Stimulated activated CD4-positive, alpha-beta T cell treated with anti-CD3 and anti-CD28 coated beads, Interleukin-12 subunit alpha, Interleukin-12 subunit beta, amount 100 ng/mL, for 24 hours (primary cell): ENCODE measurements at places on chromosomes 3 and 15.

- no peak for DNase-seq
These were observed 19.7 kb downstream of the DENND6A start for GRCh38 chr3:57673156-57673555.

GRCh38 chr15:71599418-71600151 is 210.8 kb upstream of the NR2E3 start:
- DNase-seq, result no peak

DNA sequence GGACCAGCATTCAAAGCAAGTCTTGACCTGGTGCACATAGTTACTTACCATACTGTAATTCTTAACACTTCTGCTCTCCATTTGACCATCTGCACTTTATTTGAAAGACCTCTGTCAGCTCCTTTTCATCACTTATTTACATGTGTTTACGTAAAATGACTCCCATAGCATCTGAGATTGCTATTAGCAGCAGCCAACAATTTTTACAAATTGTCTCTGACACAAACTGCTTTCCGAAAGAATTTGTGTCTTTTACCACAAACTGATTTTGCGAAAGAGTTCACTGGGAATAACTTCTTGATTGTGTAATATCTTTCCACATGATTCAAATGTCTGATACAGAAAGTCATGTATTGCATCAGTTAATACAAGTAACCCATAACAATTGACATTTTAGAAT is 144.1 kb upstream of the PEX5L start:
- DNase-seq, result no peak

GRCh38 chr15:83973816-83974215 is 261.8 kb upstream of the GOLGA6L4 start:
- DNase-seq, result no peak

- DNase-seq, result no peak
These were observed 5.2 kb upstream of the SPINK8 start for GRCh38 chr3:48338635-48339034.

DNA sequence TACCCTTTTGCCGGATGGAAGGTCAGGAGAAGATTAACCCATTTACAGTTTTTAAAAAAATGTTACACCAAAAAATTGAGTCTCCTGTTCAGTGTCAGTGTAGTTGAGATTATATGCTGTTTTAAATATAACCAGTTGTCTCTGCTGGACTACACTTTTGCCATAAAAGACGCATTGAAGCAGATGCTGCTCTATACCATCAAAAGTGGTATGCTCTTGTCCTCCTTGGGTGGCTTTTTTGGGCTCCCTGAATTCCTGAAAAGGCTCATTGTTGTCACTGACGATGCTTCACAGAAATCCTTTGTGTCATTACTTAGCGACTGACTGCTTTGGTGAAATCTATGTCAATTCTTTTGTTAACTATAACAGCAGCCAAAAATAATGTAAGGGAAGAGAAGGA is 133.9 kb upstream of the SKOR1 start:
- DNase-seq, result no peak

GRCh38 chr3:16917980-16918682 is 33.4 kb downstream of the PLCL2 start:
- DNase-seq, result no peak

DNA sequence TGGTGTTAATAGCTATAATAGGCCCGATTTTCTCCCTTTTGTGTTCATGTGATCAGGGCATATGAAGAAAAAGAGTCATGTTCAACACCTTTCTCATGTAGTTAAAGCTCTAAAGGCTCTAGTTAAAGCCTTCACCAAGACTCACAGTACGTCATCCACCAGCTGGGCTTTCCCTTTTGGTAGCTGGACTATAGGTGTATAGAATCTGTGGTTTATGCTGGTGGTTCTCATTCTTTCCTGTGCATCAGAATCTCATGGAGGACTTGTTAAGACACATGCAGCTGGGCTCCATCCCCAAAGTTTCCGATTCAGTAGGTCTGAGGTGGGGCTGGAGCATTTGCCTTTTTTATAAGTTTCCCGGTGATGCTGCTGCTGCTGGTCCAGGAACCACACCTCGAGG is 31.0 kb downstream of the CFAP91 start:
- DNase-seq, result no peak

DNA sequence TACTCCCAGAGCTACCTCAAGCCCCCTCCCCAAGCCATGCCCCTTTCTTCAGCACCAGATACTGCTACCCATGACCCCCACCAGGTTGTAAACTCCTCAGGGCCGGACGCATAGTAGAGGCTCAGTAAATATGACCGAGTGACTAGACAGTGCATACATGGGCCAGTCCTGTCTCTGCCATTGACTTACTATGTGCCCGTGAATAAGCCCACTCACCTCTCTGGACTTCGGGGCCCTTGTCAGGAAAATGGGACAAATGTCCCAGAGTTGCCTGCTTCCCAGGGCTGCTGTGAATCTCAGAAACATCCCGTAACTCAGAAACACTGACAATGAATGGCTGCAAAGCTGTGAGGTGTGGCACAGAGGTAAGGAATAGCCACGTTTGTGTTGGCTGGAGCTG is 48.2 kb upstream of the FGD5 start:
- DNase-seq, result no peak

DNA sequence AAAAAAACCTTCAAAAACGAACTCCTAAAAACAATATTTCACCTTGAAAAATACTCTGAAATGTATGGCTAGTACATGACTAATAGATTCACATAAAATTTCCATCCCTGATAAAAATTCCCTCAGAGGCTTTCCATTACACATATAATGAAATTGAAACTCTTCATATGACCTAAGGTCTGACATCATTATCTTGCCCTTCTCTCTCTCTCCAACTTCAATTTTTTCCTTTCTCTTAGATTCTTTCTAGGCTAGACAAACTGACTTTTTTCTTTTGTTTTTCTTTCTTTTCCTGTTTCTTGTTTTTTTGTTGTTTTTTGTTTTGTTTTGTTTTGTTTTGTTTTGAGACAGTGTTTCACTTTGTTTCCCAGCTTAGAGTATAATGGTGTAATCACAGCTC is 1220.5 kb downstream of the ROBO2 start:
- no peak for DNase-seq

GRCh38 chr3:10273702-10274305 is 18.9 kb downstream of the GHRL start:
- no peak for DNase-seq

GRCh38 chr15:90205886-90206285 is 4.8 kb downstream of the SEMA4B start:
- DNase-seq, result no peak

- DNase-seq, result no peak
These were observed 3.0 kb upstream of the MEX3B start for GRCh38 chr15:82048811-82049210.

DNA sequence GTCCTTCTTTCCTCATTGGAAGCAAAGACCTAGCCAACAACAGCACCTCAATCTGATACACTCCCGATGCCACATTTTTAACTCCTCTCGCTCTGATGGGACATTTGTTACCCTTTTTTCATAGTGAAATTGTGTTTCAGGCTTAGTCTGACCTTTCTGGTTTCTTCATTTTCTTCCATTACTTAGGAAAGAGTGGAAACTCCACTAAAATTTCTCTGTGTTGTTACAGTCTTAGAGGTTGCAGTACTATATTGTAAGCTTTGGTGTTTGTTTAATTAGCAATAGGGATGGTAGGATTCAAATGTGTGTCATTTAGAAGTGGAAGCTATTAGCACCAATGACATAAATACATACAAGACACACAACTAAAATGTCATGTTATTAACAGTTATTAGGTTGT is 29.6 kb upstream of the CRTC3 start:
- no peak for DNase-seq

DNA sequence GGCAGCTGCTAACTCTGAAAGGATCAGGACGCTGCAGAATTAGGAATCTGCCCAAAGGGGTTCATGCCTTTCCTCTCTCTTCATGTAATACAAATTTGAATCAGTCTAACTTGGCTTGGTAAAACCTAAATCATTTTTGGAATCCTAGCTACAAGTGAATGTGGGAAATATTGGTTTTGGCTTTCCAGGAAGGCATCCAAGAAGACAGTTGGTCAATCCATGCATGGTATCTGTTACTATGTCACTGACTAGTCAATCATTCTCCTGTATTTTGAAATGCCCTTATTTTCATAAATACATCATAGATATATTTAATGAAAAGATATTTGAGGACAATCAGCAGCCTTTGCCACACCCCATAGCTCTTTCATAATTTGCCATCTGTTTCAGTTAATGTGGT is 7.5 kb upstream of the PLS1 start:
- no peak for DNase-seq

DNA sequence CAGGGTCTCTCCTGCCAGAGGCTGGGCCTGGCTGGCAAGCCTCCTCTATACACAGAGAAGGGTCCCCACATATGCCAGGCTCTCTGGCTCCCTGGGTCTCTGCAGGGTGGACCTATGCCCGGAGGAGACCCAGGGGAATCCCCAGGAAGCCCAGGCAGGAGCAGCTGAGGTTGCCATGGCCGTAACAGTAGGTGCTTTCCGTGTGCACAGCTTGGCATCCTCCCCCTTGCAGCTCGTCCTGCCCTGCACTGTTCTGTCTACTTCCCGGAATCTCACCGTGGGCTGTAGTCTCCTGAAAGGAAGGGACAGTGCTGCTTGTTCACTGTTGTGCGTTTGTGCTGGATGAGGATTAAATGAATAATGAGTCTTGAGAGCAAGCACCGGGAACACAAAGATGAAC is 47.8 kb downstream of the DAPK2 start:
- no peak for DNase-seq

DNA sequence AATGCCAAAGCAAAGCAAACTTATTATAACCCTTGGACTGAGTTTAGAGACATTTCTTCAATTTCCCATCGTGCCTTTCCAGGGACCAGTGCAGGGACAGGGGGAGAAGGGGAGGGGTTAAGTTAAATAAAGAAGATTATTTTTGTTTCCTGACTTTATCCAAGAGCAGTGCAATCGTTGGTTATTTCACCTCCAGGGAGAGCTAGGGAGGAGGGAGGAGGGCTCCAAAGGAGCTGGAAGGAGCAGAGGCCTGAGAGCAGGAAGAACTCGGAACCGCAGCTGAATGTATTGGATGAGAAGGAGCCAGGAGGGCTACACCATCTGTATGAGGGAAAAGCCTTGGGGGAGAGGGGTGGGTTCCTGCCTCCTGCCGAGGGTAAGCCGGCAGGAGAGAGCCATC is 20.7 kb downstream of the HAPLN3 start:
- no peak for DNase-seq

DNA sequence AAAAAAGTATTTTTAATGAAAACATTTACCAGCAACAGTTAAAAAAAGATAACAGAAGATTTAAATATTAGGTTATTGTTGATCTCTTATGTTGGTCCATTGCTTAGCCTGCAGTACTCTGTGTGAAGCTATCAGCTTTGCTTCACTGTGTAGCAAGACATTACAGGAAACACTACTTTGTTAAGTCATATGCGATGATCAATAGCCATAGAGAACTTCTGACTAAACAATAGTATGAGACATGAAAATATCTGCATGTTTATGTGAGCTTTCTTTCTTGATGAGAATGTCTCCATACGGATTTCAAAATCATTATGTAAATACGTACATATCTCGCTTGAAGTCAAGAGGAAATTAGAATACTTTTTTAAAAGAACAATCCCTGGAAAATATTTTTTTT is 27.0 kb upstream of the CAPN3 start:
- no peak for DNase-seq

GRCh38 chr3:113275929-113276750 is 64.8 kb downstream of the BOC start:
- DNase-seq, result no peak

DNA sequence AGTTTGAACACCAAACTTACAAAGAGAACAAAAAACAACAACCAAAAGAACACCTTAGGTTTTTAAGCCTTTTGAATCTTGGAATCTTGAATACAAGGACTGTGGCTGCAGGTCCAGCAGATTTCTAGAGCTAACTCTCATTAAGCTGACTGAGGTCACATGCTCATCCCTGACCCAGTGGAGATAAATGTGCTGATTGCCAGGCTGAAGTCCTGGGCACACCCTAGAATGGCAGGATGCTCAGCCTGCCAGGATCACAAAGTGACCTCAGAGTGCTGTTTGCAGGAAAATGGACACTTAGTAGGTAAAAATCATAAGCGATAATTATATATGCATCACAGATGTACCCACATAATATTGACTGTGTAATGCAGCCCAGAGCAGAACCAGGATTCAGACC is 245.3 kb upstream of the NR2E3 start:
- DNase-seq, result no peak

DNA sequence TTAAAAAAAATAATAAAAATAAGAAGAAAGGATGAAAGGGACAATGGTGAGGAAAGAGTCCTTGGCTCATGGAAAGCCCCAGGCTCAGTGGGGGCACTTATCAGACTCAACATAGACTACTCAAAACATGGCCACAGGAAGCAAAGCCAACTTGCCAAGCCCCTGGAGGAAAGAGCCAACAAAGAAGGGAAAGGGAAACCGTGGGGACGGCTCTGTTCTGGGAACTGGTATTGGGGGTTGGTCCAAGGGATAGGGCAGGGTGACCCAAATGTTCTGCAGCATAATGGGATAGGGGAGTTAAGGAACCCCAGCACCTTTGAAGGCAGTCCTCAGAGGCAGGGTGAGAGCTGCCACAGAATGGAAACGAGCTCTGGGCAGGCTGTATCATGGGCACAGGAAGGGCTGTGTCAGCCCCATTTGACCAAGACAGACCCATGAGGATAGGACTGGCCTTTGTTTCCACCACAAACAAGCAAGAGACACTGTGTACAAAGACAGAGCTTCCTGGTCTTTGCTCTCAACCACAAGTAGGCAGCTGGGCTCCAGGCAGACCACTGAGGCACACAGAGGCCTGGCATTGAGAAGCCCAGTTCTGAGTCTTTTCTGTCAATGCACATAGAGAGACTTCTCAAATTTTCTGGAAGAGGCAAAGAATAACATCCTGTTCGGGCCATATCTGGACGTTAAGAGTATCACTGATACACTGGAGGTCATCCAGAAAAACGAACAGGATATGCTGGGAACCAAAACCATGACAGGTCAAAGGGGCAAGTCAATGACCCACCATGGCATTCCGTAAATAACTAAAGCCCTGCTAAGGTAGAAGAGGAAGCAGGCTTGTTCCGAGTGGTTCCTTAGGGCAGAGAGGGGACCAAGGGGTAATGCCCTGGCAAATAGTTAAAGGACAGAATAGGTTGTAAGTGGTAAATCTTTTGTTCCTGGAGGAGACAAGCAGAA is 10.6 kb upstream of the SEMA7A start:
- DNase-seq, result no peak

GRCh38 chr3:84260596-84260995 is 698.2 kb upstream of the CADM2 start:
- DNase-seq, result no peak
